MG63 (cell line): ENCODE measurements at places on chromosomes 12 and 14.

DNA sequence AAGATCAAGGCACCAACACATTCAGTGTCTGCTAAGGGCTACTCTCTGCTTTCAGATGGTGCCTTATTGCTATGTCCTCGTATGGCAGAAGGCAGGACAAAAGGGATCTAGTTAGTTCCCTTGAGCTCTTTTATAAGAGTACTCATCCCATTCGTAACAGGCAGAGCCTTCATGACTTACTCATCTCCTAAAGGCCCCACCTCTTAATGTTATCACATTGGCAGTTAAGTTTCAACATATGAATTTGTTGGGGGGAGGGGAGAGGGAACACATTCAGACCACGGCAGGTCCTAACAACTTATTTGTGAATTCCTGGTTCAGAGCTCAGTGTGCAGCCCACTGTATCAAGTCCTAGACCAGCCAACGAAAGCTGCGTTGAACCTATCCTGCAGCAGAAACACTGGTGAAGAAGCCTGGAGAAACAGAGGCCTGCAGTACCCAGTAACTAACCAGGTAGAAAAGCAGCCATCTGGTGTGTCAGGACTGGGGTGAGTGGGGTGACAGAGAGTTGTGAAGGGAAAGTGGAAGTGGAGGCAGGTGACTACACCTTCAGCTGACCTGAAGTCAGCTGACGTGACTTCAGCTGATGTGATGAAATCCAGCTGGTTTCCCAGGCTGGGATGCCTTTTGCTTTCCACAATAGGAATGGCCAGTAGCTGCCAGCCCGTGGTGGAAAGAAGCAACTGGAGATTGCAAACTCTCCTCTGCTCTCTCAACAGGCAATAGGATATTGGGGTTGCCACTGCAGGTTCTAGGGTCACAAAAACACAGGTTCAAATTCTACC lies 101.6 kb upstream of the PLXNC1 start:
- DNase-seq = no peak

DNA sequence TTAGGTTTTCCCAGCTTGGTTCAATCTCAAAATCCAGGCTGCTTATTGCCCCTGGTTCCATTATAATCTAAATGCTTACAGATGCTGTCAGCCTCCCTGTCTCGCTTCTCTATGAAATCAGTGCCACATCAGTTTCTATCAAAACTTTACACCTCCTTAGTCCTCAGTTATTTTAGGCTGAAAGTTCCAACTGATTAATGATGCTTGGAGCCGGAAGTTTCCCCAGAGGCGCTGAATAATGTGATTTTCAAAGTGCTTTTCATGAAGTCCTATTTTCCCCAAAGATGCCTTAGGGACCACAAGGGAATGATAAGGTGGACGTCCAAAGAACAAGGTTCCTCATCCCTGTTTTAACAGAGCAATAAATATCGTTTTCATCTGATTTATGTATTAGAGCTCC lies 262.4 kb upstream of the RMST start:
- no peak for DNase-seq

DNA sequence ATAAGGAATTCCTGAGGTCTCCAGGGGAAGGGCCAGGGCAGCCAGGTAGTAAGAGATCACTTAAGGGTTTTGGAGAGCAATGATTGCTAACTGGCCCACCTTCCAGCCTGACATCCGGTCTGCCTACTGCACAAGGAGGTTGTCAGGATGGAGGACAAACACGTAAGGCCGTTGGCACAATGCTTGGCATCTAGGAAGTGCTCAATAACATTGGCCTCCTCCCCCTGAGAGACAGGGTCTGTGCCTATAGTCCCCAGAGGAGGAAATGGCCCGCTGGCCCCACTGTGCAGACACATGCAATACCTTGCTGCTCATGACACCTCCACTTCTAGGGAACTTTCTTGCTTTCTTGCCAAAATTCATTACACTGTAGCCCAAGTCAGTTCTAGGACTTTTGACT lies 73.2 kb downstream of the NTF3 start:
- no peak for DNase-seq

DNA sequence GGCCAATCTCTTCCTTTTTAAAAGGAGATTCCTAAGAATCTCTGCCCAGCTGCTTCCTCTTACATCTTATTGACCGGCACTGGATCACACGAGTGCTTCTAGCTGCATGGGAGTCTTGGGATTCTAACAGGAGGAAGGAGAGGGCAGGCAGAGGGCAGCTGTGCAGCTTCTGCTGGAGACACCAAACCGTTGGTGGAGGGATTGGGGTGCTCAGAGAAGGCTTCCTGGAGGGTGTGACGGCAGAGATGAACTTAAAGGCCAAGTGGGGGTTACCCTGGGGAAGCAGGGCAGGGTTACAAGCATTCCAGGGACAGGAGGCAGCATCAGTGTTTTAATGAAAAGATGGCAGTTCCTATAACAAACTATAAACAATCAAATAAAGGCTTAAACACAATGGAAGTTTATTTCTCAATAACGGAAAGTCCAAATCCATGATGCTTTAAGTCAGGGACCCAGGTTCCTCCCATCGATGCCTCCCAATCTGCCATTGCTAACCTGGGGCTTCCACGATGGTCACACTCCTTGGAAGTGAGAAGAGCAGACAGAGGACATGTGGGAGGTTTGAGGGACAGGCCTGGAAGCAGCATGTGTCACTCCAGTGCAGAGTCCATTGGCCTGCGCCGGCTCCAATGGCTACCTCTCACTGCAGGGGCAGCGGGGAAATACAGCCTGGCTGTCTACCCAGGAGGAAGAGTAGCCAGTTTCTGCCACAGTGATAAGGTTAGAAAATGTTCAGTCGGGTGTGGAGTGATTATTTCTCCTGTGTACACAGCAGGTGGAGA lies 53.1 kb upstream of the DDX11 start:
- DNase-seq = no peak

GRCh38 chr12:75831402-75831801 lies 200.2 kb downstream of the PHLDA1 start:
- DNase-seq = no peak

DNA sequence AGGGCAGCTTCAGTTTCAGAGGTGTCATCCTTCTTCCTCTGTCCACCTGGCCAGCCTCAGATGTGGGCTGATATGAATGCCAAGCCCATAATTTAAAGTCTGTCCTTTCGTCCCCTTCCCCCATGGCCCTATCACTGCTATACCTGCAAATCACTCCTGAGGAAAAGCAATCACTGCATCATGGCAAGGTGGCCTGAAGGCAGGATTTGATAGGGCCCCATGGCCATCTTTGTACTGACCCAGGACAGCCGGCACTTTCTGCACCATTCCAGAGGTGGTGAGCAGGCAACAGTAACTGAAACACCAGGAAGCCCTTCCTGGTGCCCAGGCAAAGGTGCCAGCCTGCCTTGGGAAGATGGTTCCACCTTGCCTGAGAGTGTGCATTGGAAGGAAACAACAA lies 60.8 kb downstream of the ANO2 start:
- no peak for DNase-seq

DNA sequence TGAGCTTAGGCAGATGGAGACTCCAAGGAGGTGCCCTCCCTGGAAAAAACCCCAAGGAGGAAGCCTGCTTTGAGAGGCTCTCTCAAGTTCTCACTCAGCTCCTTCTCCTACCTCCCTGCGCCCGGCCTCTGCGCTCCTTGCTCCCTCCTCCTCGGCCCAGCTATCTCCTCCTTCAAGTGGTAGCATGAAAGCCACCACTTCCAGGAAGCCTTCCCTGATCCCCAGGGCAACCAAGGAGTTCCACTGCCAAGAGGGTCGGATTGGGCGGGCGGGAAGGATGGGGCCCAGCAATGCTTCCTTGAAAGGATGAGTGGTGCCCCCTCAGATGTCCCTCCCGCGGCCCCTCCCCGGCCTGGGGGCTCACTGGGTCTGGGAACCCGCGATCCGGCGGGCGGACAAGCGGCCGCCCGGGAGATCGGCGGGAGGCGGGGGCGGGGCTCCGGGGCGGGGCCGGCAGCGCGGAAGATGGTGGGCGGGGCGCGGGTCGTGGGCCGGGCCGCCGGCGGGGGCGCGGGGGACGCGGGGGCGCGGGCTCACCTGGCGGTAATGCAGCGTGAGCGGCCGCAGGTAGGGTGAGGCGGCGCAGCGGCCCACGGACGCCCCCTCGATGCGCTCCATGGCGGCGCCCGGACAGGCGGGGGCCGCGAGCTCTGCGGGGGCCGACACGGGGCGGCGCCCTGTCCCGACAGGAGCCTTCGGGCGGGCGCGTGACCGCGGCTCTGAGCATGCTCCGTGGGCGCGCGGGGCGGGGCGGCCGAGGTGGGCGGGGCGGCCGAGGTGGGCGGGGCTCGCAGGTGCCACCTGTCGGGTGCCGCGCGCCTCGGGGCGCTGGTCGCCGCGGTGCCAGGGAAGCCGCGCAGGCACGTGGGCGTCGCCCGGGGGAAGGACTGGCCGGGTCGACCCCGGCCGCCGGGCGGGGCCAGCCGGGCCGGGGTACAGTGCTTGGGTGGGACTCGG lies at the start of gene NUDT14:
NUDT14 (minus strand) TSS at position 721 of the 957 bp plus-strand sequence; CDS start at position 618, 103 bp downstream.
- DNase-seq = peak; percentile 52
